ENCODE measurements at places on chromosomes 7 and 10. TPM values are rescaled to one million over a fixed set of nuclear protein-coding genes. Genes with fewer than 3 reads are reported as not detected.

DNA sequence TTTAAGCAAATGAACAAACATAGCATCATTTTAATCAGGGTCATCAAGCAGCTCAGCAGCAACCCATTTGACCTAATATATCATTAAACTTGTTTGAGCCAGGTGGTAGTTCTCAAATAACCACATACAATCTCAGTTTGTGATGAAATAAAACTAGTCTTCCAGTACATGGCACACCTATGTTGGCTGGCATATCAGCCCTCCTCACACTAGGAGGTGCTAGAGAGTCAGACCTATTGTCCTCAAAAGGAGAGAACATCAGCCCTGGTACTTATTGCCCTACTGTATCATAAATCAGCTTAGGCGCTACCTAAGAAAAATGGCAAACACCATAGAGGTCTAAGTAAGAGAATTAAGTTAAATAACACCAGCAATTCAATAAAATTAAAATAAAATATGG is 81.7 kb downstream of the CABCOCO1 start:
- no peak for DNase-seq

The OR2A5 gene
- total RNA-seq = not detected

GRCh38 chr10:133394801-133395221 is 854 bp downstream of the MTG1 start:
- no peak for DNase-seq

- DNase-seq = no peak
These were observed 257.1 kb downstream of the CDK14 start for GRCh38 chr7:90853205-90853604.

- DNase-seq = peak; percentile 97
These were observed 111.8 kb downstream of the EGFR start for GRCh38 chr7:55130395-55131141.

Data from IMR-90 (cell line).